ENCODE measurements at places on chromosomes 6 and 20.
A peak's percentile ranks its signal among the peaks of the same experiment; 100 is the strongest.

- no peak for DNase-seq
Observed at GRCh38 chr6:160333101-160333500, 15.1 kb upstream of the SLC22A3 start.

DNA sequence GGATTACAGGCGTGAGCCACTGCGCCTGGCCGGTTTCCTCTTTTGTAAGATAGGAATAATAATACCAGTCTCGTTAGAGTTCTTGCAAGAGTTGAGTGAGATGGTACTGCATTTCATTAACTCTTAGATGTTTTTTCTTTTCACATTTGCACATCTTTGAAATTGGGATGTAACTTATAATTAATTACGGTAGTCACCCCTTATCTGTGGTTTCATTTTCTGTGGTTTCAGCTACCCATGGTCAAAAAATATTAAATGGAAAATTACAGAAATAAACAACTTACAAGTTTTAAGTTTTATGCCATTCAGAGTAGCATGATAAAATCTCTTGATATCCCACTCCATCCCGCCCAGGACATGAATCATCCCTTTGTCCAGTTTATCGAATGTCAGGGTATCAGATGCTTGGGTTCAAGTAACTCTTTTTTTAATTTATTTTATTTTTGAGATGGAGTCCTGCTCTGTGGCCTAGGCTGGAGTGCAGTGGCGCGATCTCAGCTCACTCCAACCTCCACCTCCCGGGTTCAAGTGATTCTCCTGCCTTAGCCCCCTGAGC, 15.4 kb downstream of the PTK7 start:
- DNase-seq: no peak

DNA sequence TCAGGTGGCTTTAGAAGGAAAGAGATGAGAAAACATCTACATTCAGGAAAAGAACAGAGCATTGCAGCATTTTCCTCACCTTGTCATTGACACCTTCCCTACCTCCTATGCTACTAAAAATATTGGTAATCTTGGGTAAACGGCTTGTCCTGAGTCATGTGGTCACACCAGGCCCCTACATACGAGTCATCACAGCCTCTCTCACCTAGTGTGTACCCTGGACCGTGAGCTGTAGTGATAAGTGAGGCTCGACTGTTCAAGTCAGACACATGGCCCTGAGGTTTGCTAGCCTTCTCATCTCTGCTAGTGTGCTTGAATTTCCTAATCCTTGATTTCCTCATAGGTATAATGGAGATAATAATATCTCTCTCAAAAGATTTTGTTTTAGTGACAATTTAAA, 29.6 kb upstream of the TMEM244 start:
- DNase-seq: peak; percentile 34

- DNase-seq: no peak
Observed at GRCh38 chr6:167679122-167679736, 147.5 kb upstream of the AFDN start.

GRCh38 chr6:153957394-153957793, 81.6 kb upstream of the OPRM1 start:
- DNase-seq: no peak

- DNase-seq: peak; percentile 57
Observed at GRCh38 chr6:84866715-84867114, 102.3 kb upstream of the TBX18 start.

DNA sequence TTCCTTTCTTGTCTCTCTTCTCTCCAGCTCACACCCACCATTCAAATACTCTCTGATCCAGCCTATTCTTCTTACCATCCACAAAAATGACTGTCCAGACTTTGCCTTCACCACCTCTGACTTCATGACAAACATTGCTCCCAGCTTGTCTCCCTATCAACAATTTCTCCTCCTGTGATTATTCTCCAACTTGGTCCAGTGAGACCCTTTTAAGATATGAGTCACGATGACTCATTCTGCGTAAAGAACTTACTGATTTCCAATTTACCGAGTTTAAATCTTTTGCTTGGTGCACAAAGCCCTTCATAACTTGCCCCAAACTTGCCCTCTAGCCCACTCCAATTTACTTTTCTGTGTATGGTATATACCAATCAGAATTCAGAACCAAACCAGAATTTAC, 833.2 kb downstream of the MAFB start:
- DNase-seq: peak; percentile 7

Measured in iris pigment epithelial cell (primary cell).